ENCODE measurements at places on chromosomes 2 and 18.

GRCh38 chr2:104028061-104028460 lies 825.9 kb upstream of the POU3F3 start:
- no peak for DNase-seq

DNA sequence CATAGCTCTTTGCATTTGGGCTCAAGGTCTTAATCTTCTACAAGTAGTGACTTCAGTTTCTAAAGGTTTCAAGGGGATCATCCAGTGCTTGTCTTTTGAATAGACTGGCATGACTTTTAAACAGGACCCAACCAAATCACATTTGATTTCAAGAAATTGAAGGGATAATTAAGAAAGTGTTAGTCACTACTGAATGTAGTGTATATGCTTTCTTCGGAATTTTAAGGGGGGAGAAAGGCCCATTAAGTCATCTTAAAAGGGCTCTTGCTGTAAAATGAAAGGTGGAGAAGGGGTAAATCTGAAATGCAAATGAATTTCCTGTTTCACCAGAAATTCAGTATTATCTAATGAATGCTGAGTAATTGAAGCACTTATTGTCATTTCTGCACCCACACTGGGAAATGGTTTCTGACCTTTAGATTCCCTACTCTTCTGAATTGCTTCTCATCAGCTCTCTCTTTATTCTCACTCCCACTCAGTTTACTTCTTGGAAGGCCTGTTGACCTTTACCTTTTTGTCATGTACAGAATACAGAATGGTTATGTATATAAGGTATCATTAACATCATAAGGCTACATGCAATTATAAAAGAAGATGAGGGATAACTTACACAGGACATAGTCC lies 241.4 kb downstream of the SLC8A1 start:
- DNase-seq: peak; percentile 17

- DNase-seq: no peak
Observed at GRCh38 chr2:205835251-205835791, 153.0 kb downstream of the NRP2 start.

- DNase-seq: no peak
Observed at GRCh38 chr2:60534052-60534685, 19.3 kb downstream of the BCL11A start.

- no peak for DNase-seq
Observed at GRCh38 chr2:28980368-28981015, 606 bp upstream of the TOGARAM2 start.

- DNase-seq: no peak
Observed at GRCh38 chr2:162646794-162647193, 191.8 kb downstream of the KCNH7 start.

- DNase-seq: no peak
Observed at GRCh38 chr2:239106314-239106908, 258.5 kb downstream of the TWIST2 start.

GRCh38 chr2:77434880-77435279 lies 87.3 kb downstream of the LRRTM4 start:
- DNase-seq: no peak

DNA sequence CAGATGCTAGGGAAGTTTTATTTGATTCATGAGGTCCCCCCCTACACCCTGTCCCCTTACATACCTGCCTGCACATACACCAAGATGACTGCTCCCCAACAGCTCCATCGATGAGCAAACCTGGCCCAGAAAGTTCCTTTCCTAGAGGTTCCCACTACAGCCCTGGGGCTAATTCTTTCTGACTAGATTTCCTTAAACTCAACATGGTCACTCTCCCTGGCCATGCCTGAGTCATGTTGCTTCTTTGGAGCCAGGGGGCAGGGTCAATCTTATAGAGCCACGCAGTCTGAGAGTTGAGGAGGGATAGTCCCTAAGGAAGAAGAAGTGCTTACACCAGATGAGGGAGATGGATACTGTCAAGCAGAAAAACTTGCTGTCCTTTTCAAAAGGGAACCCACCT lies 67.7 kb upstream of the GLI2 start:
- no peak for DNase-seq

GRCh38 chr18:55457028-55457427 lies 131.0 kb downstream of the TCF4 start:
- DNase-seq: no peak

DNA sequence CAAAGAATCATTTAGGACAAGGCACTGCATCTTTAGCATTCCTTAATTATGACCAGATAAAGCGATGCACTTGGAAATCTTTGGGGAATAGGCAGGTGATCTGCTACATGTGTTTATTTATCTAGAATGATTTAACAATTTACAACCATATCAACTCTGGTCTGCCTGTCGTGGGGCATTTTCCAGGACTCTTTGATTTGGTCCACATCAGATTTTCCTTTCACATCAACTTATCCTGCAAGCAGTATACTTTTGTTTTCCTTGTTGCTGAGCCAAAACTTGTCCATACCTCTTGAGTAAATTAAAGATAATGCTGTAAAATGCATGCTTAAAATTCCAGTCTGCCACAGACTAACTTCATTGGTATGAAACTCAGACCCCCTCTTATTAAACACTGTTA lies 312.4 kb upstream of the TCF4 start:
- DNase-seq: no peak

DNA sequence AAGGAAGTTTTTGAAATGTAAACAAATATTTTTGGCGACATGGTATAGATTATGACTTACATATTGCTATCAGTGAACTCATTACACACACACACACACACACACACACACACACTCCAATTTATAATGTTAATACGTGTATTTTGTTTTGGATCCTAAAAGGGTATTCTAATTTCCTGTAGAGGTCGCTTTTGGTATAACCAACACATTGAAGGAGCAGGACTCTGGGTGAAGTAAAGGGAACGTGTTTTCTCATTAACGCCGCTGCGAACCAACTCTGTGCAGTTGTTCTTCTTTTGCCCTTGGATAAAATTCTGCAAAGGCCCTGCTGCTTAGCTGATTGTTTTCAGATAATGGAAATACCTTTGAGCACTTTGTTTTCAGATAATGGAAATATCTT lies 190.4 kb downstream of the PMAIP1 start:
- no peak for DNase-seq

DNA sequence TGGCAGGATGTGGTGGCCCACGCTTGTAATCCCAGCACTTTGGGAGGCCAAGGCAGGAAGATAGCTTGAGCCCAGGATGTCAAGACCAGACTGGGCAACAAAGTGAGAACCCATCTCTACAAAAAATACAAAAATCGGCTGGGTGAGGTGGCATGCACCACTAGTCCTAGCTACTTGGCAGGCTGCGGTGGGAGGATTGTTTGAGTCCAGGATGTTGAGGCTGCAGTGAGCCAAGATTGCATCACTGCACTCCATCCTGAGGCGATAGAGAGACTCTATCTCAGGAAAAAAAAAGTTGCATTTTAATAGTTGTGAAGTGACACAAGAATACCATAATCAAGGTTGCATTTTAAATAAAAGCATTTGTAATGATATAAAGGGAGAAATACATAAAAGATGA lies 124.1 kb upstream of the SLC38A11 start:
- no peak for DNase-seq

- peak; percentile 15 for DNase-seq
Observed at GRCh38 chr2:24164416-24164973, 10.4 kb upstream of the FAM228A start.

- no peak for DNase-seq
Observed at GRCh38 chr2:23009545-23010149, 375.3 kb upstream of the KLHL29 start.

GRCh38 chr2:130836501-130837174 lies at the start of gene ARHGEF4:
Gene ARHGEF4, plus strand, starts transcription at chr2:130836914. Its CDS starts 40 bp downstream, at chr2:130836954.
- peak; percentile 33 for DNase-seq

- DNase-seq: no peak
Observed at GRCh38 chr2:181348107-181348837, 108.9 kb upstream of the ITGA4 start.

GRCh38 chr2:88027697-88028389 lies 11.5 kb upstream of the RNU2-63P start:
- DNase-seq: no peak

DNA sequence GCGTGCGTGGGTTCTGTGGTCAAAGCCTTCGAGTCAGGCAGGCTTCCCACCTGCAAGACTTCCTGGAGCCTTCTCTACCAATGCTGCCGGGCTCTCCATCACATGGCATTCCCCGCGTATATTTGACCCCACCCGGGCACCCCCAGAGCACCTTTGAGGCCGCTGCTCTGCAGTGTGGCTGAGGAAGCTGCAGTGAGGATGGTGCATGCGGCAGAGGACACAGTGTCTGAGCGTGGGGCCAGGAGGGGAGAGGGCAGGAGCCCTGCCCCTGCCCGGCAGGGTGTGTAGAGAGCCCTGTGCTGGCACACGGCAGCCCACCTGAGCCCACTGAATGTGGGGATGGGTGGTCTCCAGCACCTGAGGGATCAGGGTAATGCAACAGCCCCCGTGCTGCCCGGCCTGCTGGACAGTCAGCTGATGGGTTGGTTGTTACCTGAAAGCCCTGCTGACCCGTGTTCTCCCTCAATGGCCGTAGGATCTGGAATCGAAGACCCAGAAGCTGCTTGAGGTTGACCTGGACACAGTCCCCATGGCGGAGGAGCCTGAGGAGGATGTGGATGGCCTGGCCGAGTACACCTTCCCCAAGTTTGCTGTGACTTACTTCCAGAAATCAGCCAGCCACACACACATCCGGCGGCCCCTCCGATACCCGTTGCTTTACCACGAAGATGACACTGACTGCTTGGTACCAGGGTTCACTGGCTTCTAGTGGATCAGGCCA lies 36.8 kb upstream of the GPR17 start:
- no peak for DNase-seq

- no peak for DNase-seq
Observed at GRCh38 chr18:6997808-6998207, 119.8 kb downstream of the LAMA1 start.

GRCh38 chr2:225556461-225556860 lies 157.0 kb downstream of the NYAP2 start:
- no peak for DNase-seq

- DNase-seq: peak; percentile 8
Observed at GRCh38 chr2:12861344-12861930, 144.7 kb downstream of the TRIB2 start.

DNA sequence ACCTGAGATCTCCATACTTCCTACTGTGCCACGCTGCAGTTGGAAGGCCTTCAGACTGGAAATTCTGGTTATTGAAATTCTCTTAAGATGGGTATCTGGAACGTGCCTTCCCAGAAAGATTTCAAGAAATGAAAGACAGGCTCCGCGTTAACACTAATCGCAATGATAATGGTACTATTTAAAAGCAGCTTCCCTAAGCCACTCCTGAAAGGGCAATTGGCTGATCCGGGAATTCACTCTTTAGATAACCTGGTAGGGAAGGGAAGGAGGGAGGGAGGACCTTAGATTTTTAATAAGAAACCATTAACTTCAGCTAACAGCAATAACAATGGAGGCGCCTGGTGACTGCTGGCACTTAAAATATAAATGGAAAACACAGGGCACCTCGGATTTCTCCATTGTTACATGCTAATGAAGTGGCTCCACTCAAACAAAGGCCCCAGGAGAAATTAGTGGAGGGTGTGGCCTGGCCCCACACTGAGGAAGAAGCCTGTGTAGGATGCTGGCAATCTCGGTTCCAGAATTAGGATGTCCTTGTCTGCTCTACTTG lies 22.5 kb upstream of the MTA3 start:
- no peak for DNase-seq

DNA sequence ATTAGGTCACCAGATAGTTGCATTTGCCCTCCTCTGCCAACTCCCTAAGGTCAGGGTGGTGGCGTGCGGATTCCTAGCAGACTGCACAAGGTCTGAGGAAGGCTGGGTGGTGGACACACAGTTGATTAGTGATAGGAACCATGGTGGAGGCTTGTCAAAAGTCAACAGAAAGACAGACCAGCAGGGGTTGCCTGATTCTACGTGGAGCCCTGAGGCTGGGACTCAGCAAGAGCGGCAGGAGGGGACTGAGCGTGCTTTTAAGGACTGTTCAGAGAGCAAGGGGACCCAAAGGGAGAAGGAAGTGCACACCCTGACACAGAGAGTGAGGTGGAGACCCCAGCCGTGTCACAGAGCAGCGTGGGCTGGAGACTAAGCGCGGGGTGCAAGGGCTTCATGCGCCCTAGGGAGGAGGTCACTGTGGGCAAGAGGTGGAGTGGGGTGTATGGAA lies 513.2 kb downstream of the RNF144A start:
- peak; percentile 10 for DNase-seq

- no peak for DNase-seq
Observed at GRCh38 chr2:145186303-145186702, 666.4 kb upstream of the ZEB2 start.

GRCh38 chr2:158290225-158290624 lies 166.3 kb downstream of the CCDC148 start:
- DNase-seq: no peak

DNA sequence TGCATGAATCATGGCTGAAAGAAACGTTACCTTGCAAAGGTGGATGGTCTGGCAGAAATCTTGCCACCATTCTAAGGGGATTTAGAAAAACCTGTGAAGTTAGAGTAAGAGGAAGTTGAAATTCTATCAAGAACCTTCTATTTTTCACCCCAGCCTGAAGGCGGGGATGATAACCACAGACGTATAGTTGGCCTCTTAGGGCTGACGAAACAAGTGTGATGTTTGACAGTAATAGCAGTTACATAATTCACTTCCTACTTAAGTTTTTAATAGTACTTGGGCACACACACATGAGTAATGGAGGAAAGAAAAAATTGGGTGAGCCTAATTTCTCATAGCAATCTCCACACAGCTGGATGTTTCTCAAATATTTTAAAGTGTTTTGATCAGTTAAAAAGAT lies 336.6 kb upstream of the SALL3 start:
- no peak for DNase-seq

- no peak for DNase-seq
Observed at GRCh38 chr2:21096458-21096857, 27.3 kb upstream of the TDRD15 start.

DNA sequence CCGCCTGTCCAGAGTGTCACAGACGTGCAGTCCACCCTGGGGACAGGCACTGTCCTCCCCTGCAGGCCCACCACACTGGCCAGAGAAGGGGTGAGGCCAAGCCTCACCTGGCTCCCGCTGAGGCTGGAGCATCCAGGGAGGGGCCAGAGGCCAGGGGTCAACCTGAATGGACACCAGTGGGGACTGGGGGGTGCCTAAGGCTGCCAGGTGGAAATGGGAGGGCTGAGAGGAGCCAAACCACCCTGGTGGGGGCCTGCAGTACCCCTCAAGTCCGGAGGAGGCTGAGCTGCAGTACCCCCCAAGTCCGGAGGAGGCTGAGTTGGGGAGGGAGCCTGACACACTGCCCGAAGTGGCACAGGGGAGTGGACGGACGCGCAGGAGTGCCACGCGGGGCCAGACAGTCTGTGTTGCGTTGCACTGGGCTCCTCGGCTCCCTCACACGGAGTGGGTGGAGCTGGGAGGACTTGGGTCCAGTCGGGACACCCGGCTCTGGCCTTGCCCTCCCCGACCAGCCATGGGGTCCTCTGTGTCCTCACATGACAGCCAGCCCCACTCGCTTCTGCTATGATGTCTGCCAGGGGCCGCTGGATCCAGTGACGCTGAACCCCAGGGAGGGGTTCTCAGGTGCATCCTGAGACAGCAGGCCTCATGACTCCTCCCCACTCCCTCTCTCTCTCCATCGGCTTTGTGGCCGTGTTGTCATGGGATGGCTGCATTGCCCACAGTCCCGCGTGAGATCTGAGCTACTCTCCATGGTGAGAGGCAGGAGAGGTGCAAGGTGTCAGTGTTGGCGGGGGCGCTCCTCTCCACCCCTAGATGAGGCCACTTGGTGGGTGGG lies 22.3 kb upstream of the GPC1 start:
- DNase-seq: no peak

GRCh38 chr2:25851740-25852503 lies 26.4 kb downstream of the ASXL2 start:
- peak; percentile 60 for DNase-seq
